ENCODE measurements at places on chromosomes 2 and 18.

GRCh38 chr2:231918501-231919330 lies 7.5 kb downstream of the NPPC start:
- no peak for DNase-seq
- no peak overlapping the region for H3K4me3 ChIP-seq
- H3K27ac ChIP-seq: no peak overlapping the region
- peaks cover 36% of the 10 kb centered on the region for H3K27me3 ChIP-seq
- H3K36me3 ChIP-seq: no peaks in the 10 kb centered on the region
- no peaks in the 10 kb centered on the region for H3K4me1 ChIP-seq

GRCh38 chr18:9782073-9782857 lies 74.2 kb downstream of the RAB31 start:
- no peak for DNase-seq
- no peak overlapping the region for H3K27ac ChIP-seq
- H3K27me3 ChIP-seq: no peaks in the 10 kb centered on the region
- no peak overlapping the region for H3K4me3 ChIP-seq

DNA sequence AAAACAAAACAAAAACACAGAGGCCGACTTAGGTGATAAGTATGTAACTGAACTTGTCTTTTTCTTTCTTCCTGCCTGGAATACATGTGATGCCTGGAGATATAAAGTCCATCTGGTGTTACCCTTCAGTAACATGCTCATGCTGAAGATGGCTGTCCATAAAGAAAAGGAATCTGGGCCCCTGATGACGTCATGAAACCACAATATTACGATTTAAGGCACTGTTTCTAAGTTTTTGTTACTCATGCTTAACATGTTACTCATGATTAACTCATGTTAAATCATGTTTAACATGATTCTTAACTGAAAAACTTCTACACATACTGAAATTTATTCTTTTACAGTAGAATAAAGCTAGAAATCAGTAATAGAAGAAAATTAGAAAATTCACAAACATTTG lies 49.0 kb downstream of the STRADB start:
- H3K4me1 ChIP-seq: no peaks in the 10 kb centered on the region
- H3K4me3 ChIP-seq: no peak overlapping the region
- H3K36me3 ChIP-seq: no peaks in the 10 kb centered on the region
- no peak for DNase-seq
- no peaks in the 10 kb centered on the region for H3K27me3 ChIP-seq
- H3K27ac ChIP-seq: no peak overlapping the region

DNA sequence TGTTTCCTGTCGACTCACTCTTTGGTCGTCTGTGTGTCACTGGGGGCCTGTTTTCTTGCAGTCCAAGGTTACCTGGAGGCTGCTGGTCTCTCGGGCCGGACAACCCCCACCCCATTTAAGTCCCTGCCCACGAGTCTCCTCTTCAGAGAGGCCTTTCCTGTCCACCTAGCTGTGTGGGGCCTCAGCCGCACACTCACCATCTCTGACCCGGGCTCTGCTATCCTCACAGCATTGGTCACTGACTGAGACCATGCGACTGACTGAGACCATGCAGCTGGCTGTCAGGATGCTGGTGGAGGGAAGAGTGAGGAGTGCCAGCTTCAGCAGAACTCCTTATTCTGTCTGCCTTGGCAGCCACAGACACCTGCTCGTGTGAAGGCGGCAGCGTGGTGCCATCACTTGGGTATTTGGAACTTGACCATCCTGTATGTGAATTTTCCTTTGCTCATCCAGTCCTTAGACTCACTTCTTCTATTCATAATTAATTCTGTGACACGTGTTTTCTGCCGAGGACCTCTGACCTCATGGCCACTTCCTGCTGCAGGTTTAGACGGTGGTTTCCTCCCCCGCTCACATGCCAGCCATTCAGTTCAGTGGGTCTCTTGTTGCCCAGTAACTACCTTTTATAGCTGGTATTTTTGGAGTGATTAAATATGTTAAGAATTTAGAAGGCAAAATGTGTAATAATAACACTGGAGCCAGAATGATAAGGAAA lies 47.5 kb upstream of the ASB1 start:
- H3K36me3 ChIP-seq: no peaks in the 10 kb centered on the region
- DNase-seq: no peak
- peak overlapping the region; percentile 55 for H3K27ac ChIP-seq
- H3K4me1 ChIP-seq: peaks cover 22% of the 10 kb centered on the region
- no peak overlapping the region for H3K4me3 ChIP-seq

DNA sequence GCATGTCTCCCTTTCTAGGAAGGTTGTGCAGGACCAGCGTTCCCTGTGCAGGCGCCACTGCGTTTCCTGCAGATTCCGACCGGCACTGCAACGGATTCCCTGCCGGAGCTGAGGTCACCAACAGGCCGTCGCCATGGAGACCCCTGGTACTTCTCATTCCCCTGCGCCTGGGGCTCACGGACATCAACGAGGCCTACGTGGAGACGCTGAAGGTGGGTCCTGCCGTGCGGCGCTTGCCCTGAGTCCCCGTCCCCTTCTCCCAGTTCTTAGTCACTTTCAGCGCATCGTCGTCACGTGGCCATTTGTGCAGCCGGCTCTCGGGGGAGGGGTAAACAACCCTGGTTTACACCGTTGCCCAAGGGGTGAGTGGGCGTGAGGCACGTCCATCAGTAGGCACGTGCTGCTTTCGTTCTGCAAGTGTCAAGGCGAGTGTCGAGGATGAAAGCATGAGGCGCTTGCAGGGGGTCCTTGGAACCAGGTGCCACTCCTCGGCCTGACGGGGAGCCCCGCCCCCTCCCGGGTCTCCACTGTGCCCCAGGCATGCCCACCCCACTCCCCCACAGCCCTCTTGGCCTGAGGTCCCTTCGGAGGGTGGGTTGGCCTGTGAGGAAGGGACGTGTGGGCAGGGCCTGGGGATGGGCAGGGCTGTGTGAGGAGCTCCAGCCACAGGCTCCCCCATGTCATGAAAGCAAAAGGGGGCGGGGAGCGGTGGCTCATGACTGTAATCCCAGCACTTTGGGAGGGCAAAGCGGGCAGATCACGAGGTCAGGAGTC lies 19.8 kb downstream of the DTYMK start:
- H3K4me1 ChIP-seq: no peaks in the 10 kb centered on the region
- no peaks in the 10 kb centered on the region for H3K27me3 ChIP-seq
- no peak overlapping the region for H3K27ac ChIP-seq
- no peak for DNase-seq
- no peak overlapping the region for H3K4me3 ChIP-seq

Data from heart right ventricle (tissue), 16 donors.